Central memory CD8-positive, alpha-beta T cell (primary cell): ENCODE measurements at places on chromosomes 12 and 14.

GRCh38 chr12:47980197-47980596, 16.8 kb downstream of the TMEM106C start:
- DNase-seq: no peak

DNA sequence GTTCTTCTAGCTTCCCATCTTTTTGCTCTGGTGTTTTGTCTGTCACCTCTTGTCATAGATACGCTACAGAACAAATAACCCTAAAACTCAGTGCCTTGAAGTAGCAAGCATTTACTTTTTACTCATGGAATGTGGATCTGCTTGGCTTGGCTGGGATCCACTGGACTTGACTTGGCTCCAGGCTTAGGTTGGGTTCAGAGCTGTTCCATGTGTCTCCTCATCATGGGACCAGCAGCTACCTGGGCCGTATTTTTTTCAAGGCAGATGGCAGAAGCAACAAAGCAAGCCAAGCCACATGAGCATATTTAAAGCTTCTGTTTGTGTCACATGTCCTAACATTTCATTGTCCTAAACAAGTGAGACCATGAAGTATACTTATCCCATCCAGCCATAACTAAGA, 48.7 kb upstream of the ATF1 start:
- no peak for DNase-seq

GRCh38 chr12:117968826-117969659, at the start of gene KSR2:
TSS of gene KSR2 (minus strand) at chr12:117968990. CDS start at chr12:117968255, 735 bp downstream.
- no peak for DNase-seq

DNA sequence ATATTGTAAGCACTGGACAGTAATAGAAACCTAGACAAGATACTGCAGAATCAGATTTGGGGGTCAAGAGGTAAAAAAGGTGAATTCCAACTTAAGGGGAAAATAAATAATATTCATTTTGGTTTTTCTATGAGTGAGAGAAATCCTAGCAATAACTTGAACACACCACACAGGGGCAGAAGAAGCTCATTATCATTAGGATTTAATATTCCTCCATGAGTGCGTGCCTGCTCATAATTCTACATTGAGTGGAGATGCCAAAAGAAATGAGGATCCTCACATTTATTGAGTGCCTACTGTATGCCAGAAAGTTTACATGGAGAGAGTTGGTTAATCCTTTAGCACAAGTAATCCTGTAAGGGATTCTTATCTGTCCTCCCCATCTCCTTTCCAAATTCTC, 40.5 kb upstream of the C14orf132 start:
- DNase-seq: no peak

- DNase-seq: no peak
Measured at GRCh38 chr14:31228533-31228932, 20.9 kb upstream of the HECTD1 start.

DNA sequence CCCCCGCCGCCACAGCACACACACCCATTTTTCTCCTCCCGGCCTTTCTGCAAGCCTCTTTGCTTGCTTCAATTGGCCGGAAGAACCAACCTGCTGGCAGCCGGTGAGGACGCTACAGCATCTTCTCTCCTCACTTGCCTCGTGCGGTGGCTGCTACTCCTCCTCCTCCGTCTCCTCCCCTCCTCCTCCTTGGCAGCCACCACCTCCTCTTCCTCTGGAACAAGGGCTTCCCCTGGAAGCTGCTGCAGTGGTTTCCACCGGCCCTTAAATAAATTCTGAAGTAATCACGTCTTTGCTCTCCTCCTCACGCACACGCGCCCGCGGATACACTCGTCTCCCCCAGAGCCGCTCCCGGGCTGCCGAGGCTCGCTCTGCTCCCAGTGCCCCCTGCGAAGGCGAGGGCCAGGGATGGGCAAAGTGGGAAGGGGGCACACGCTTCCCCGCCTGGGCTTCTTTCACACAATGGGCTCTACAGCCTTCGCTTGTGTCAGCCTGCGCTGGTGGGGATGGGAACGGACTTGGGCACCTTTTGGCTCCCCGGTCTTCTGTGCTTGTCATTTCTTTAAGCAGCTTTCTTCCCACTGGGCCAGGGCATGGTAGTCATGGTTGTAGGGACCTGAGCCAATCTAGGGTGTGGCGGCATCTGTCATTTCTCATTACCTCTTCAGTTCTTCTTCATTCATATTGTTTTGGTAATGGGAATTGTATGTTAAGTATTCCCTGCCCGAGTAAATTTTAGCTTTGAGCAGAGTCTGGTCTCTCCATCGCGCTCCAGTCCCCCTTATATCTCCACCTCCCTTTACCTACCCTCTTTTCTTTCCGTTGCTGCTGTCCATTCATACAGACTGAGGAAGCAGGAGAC, at the start of gene PPFIA2:
PPFIA2 (minus strand) TSS at position 161 of the 862 bp plus-strand sequence.
- no peak for DNase-seq

DNA sequence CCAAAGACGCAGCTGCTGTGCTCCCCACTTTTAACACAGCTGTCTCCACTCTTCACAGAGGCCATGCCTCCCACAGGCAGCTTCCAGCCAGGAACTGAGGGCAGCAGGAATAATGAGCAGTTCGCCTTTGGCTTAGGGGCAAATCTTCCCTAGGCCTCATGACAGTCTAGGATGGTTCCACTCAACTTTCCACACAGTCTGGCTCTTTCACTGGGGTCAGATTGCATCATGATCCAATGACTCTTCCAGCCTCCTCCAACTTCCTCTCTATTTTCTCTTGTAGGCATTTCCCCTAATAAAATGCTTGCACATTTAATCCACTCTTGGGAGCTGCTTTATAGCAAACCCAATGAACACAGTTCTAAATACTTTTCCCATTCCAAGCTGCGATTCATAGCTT, 271.6 kb upstream of the ATP2B1 start:
- no peak for DNase-seq

DNA sequence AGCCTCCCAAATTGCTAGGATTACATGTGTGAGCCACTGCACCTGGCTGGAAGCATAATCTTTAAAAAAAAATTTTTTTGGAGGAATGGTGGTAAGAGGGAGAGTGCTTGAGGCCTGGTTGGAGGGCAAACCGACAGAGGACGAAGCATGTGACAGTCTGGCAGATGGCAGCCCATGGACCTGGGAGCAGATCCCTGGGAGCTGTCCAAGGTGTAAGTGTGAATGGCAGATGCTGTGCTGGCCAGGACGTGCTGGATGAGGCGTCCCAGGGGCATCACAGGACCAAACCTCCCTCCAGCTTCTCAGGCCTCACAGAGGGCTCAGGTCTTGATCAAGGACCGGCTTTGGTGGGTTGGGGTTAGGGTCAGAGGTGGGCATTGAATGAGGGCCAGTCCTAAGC, 128.4 kb upstream of the NCOR2 start:
- no peak for DNase-seq

GRCh38 chr14:66078006-66078405, 408.2 kb upstream of the CCDC196 start:
- no peak for DNase-seq
